ENCODE measurements at places on chromosomes 6 and 20.

GRCh38 chr6:85771455-85771854, 128.8 kb upstream of the SYNCRIP start:
- DNase-seq, result no peak

DNA sequence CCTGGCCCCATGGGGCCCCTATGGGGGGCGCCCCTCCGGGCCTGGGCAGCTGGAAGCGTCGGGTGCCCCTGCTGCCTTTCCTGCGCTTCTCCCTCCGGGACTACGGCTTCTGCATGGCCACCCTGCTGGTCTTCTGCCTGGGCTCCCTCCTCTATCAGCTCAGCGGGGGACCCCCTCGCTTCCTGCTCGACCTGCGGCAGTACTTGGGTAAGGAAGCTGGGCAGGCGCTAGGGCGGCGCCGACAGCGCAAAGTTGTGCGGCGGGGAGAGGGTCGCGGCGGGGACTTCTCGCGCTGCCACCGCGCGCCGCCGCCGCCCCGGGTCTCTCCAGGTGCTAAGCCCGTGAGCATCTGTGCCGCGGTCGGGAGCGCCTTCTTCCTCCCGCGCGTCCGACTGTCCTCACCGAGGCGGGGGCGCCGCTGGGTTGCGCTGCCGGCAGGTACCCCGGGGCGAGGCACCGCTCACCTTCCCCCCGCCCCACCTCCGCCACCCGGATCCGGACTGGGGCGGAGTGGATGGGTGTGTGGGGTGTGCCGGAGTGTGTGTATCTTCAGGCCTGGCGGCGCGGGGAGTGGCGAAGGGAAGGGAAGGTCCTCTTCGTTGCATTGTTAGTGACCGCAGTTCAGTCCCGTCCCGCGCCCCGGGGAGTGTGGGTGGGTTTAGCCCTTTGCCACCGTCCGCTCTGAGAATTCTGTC, 788 bp downstream of the UST start:
- peak; percentile 63 for DNase-seq

DNA sequence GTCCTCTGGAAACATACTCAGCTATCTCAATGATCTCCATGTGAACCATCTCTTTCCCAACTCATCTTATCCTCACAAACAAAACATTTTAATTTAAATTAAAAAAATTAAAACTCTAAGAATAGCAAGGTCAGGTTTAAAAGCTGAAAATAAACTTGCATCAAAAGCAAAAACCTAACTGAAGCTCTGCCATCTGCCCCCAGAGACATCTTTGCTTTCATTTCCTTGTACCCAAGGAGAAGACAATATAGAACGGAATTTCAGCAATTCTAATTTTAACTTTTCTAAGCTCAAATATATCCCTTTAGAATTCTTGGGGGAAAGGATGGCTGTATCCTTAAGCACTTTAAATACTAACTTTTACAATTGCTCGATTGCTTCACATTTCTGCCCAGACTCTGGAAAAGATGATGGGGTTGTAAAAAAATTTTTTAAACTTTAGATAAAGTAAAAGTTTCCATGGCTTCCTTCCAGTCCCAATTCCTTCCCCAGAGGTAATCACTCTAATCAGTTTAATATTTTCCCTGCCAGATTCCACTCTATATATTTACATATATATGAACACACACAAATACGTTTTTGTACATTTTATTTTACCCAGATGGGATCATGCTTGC, 69.2 kb upstream of the SMIM29 start:
- no peak for DNase-seq

DNA sequence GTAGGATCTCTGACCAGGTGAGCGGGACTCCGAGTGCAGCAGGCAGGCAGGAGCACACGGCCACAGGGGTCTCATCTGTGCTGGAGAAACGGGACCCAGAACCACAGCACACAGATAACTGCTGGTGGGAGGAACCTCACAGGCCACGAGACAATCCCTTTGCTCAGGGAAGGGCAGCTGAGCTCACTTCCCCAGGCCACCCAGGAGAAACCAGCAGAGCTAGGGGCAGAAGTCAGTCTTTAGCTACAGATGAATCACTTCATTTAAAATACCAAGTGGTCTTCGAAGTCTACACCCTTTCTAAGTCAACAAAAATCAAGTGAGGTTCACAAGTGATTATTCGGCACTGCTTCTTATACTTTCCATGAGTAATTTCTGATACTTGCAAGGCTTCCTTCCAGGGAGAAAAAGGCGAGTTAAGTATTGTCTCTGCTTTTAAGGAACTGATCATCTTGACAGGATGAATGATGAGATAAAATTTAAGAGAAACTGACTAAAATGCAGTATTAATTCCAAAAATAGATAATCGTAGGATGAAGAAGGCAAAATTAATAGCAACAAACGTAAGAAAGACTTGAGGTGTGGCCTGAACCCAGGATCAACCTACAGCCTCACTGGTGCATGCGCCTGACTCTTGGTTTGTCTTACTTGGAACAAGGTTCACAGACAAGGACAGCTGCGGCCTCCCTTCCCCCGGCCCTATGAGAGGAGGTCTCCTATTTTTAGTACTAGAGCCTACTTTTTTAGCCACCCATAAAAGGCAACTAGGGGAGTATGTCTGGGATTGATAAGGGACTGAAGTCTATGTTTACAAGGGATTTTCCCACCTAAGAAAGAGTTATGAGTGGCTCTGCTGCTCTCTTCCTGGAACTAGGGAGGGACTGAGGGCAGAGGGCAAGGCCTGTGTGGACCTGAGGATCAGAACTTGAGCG, 233.6 kb downstream of the TTLL2 start:
- no peak for DNase-seq

GRCh38 chr6:158046201-158047126, 64.8 kb downstream of the SYNJ2 start:
- DNase-seq, result no peak

DNA sequence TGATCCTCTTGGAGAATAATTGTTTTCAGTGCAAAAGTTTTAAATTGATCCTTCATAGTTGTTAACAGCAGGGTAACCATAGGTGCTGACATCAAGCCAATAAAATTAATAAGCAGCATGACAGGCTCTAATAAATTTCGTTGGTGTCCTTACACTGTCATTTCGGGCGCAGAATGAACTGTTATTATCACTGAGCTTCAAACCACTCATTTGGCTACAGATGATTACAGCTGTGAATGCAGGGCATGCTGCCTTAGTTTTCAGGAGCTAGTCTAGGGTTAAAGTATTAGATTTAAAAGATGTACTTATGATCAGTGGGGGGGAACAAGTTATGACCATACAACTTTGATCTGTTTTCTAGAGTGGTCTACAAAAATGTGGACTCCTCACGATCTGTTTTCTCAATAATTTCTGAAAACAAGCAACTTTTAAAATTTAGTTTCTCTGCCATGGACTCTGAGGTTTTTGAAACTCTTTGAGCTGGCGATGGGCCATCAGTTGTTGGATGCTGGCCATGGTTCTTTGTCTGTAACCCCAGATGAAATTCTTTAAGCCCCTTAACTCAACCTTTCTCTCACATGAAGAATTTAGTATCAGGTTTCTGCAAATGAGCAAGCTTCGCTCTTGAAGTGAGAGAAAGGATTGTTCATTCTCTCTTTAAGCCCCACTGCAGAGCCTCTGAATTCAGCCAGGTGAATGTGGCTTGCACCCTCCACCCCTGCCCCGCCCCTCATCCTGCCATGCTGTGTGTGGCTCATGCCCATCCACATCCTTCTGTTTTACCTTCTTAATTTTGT, 99.1 kb upstream of the MTHFD1L start:
- DNase-seq, result no peak

DNA sequence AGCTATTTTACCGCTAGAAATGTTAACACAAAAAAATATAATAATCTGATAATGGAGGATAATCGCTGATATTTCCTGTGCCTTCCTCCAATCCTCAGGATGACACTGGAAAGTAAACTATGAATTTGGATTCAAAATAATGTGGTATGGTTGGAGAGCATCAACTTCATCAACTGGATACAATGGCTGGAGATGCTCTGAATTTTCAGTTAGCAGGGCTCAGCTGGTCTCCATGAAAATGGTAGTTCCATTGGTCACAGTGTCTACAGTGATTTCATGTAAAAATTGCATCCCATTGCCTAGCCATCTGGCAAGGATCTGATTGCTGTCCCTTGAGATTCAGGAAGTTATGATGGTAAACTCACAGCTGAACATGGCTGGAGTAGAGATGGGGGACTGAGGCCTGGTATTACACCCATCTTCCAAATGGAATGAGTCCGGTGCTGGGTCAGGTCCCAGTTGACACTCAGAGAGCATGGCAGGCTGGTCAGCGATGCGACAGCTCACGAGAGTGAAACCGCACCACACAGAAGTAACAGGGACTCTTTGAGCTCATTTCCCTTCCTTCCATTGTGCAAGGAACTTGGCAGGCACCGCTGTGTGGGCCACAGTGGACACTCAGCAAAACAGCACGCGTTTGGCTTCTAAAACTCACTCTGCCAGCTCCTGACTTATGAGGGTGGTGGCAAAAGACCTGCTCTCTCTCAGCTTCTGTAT, 142.4 kb upstream of the TNFAIP3 start:
- DNase-seq, result no peak

DNA sequence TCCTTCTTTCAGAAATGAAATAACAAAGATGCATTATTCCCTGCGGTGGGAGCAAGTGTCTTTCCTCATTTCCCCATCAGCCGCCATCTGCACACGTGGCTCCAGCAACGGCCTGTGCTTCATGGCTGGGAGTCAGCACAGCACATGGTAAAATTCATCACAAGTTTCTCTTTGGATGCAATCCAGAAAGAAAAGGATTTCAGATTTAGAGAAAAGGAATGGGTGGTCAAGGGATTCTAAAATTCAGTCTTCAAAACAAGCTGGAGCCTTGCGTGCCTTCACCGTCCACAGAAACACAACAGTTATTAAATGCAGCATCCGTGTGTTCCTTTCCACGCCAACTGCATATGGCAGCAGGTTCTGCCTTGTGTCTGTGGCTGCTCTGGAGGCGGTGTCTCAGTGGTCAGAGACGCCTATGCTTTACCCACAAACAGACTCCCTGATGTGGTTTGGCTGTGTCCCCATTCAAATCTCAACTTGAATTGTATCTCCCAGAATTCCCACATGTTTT, 107.6 kb downstream of the THBS2 start:
- DNase-seq, result no peak

GRCh38 chr6:31094389-31094881, 17.9 kb downstream of the C6orf15 start:
- no peak for DNase-seq

DNA sequence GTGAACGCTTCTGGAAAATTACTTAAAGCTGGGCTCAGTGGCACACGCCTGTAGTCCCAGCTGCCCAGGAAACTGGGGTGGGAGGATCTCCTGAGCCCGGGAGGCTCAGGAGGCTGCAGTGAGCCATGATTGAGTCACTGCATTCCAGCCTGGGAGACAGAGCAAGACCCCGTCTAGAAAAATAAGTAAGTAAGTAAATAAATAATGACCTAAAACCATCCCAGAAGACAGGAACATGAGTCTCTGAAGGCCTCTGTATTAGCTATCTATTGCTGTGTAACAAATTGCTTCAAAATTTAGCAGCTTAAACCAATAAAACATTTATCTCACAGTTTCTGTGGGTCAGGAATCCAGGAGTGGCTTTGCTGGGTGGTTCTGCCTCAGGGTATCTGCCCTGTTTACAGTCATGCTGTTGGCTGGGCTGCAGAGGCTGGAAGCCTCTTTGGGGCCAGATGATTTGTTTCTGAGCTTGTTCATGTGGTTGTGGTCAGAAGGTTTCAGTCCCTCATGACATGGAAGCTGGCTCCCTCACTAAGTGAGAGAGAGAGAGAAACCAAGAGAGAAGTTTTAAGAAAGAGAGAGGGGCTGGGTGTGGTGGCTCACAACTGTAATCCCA, 48.4 kb upstream of the NCOA3 start:
- DNase-seq, result no peak

- DNase-seq, result no peak
Observed at GRCh38 chr6:38847497-38847896, 132.4 kb downstream of the DNAH8 start.

- no peak for DNase-seq
Observed at GRCh38 chr6:15675536-15676220, 12.8 kb upstream of the DTNBP1 start.

Data from D341Med (cell line).